COLO829 (cell line): ENCODE measurements at places on chromosomes 5 and 9.

GRCh38 chr5:93899026-93899600 is 157.7 kb upstream of the POU5F2 start:
- no peak for DNase-seq

DNA sequence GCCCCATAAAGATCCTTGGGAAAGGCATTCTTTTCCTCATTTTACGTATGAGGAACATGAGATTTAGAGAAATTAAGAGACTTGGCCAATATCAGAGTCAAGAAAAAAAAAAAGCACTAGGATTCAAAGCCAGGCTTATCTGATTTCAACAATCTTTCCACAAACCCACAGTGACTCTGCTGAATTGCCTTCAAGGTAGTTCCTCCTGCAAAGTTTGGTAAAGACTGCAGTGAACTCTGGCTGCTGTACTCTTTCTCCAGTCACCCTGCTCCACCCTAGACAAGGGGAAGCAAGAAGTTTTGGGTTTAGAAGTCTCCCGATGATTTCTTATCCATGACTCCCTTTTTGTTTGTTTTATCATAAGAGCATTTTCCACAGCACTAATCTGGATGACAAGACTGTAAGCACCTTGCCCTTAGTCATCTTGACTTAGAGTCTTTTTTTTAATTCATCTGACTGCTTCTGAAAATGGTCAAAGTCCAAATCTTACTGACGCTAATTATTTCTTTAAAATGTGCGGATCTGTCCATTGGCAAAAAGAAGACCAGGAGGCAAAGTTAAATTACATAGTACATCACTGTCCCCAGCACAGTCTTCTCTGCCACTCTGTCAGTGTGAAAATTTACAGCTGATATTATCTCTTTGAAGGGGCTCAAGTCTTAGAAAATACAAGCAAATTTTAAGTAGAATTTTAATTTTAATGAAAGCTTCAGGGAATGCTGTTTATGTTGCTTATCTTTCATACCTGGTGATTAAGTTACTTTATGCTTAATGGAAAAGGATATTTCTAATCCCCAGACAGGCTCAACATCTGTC is 180.1 kb downstream of the TTLL11 start:
- DNase-seq: no peak

DNA sequence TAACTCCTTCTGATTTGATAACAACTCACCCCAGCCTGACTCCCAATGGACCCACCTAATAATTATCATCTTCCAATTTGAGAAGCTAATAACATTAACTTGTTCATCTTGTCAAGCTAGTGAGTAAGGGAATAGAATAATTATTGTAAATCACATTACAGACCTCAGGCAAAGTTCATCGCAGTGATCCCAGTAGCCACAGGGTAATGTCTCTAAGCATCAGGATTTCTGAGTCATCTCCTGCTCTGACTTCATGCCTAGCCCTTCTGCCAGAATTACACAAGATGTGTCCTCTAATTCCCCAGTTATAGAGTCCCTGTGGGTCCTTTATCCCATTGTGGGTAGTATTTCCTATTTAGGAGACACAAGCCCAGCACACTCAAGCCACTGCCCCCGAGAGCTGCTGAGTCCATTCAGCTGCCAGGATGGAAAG is 365.7 kb downstream of the DEPDC1B start:
- DNase-seq: peak; percentile 35

- DNase-seq: no peak
Measured at GRCh38 chr5:154207204-154207603, 16.7 kb downstream of the GALNT10 start.

GRCh38 chr9:4691795-4692194 is 12.4 kb downstream of the CDC37L1 start:
- no peak for DNase-seq

DNA sequence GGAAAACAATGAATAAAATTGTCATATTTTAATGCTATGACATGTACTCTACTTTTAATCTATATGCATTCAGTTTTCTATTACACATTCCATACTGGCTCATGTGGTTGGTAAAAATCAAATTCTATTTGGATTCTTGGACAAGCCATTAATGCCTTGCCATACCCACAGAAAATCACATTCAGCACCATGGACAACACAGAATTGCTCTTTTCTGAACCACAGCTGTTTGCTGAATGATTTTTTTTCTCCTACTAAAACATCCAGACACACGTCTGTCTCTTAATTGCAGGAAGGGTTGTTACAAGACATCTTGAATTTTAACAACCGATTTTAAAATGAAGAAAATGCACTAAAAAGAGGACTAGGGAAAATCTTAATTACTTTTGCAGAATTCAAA is 675.6 kb downstream of the BRINP1 start:
- DNase-seq: no peak

- no peak for DNase-seq
Measured at GRCh38 chr9:100112677-100113336, 13.8 kb downstream of the INVS start.

- no peak for DNase-seq
Measured at GRCh38 chr5:41637869-41638268, 127.5 kb upstream of the PLCXD3 start.

GRCh38 chr9:109652971-109653370 is 127.0 kb upstream of the PALM2AKAP2 start:
- DNase-seq: peak; percentile 55

DNA sequence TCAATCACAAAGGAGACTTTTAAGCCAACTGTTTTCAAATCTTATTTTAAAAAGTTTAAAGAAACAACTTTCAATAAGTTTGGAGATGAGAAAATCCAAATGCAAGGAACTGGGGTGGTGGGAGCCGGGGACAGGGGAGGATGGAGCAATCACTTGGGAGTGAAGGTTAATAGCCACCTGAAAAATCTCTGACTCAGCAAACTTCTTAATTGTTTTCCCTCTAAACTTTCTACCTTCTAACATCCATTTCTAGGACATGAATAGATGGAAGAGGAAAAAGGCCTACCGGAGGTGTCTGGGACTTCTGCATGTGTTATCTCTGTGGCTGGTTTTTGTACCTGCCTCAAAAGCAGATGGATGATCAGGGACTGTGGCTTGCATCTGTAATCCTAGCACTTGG is 360.6 kb downstream of the OSTF1 start:
- no peak for DNase-seq

- DNase-seq: no peak
Measured at GRCh38 chr5:161002571-161003074, 150.6 kb upstream of the ATP10B start.

DNA sequence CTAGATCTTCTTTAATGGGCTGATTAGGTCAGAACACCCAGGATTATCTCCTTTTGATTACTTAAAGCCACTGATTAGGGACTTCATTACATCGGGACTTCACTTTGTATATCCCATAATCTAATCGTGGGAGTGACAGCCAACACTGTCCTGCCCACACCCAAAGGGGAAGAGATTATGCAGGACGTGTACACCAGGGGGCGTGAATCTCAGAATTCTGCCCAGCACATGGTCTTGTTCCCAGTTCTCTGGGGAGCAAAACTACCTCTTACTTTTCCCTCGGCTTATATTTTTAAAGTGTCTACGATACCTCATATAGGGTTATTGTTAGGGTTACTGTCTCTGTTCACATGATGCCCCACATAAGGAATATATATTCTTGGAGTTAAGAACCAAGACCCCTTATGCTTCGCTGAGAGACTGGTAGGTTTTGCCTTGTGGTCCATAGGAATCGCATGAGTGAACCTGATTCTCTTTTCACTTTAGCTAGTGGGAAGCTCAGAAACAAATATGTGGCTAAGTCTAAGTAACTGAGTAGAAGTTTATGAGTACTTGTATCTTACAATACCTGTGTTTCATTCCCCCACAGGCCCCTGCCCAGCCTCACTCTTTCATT is 192.7 kb downstream of the GNA14 start:
- peak; percentile 66 for DNase-seq

GRCh38 chr5:112203229-112203628 is 215.8 kb downstream of the EPB41L4A start:
- DNase-seq: no peak

DNA sequence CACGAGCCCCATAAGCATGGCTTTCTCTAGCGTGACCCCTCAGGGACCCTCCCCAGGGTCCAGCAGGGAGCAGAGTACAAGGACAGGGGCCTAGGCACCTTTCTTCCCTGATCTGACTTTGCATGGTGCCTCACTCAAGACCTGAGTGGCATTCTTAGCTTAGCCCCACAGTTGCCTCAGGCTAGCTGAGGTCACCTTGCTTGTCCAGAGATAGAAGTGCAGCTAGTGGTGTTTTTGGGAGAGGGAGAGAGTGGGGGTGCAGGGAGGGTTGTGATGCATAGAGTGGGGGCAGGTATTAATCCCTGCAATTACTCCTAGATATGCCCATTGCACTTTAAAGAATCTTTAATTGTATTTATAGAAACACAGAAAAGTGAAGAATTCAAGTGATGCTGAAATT is 8.4 kb upstream of the TRIO start:
- no peak for DNase-seq

DNA sequence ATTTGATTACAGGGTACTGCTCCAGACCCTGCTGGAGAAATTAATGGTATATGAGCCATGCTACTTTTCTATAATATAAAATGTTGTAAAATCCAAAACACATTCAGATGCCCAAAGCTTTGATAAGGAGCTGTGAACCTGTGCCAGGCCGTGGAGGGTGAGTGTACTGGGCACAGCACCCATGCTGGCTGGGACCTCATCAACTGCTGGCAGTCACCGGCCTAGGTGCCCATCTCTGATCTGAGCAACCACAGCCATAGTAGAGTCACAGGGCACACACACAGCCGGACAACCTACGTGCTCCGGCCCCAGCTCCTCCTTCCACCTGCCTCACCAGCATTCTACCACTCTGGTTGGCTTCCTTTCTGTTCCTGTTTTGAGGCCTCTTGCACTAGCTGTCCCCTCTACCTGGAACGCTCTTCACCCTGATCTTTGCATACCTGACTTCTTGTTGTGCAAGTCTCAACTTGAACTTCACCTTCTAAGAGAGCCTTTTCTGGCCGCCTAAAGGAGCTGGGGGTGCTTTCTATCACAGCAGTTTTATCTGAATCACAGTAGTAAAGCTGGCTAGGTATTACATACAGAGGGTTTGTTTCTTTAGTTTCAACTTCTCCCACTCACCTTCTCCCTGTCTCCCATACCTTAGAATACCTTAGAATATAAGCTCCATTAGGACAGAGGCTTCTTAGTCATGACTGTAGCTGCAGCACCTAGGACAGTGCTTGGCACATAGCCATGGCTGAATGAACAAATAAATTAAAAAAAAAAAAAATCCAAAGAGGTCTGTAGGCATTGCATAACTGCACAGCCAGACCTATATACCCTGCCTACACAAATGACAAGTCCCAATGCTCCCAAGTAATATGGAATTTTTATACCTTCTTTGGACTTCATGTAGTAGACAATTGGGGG is 51.7 kb downstream of the MED27 start:
- no peak for DNase-seq

DNA sequence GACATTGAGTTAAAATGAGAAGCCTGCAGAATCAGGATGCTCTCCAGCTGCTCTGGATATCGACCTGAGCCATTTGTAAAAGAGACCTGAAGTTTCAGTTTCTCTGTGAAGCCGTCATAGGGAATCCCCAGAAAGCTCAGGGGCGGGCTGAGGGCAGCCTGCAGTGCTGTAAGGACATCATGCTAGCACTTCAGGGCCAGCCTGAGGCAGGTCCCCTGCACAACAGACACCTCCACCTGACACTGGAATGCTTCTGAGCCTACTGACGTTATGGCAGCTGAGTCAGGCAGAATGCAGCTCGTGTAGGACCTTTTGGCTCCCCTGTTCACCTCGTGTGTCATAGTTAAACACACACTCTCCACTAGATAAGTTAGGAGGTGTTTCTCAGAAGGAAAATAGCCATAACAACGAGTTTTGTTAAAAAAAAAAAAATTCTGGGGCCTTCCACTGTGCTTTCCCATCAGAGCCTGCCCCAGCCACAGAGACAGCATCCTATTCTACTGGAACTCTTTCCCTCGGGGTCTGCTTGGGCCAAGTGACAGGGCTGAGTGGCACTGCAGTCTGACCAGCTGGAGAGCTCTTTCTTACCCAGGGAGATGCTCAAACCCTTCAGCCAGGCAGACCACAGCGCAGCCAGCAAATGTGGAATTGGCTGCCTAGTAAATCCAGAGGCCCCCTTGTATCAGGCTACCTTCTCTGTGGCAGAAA is 354.9 kb downstream of the DIRAS2 start:
- no peak for DNase-seq

DNA sequence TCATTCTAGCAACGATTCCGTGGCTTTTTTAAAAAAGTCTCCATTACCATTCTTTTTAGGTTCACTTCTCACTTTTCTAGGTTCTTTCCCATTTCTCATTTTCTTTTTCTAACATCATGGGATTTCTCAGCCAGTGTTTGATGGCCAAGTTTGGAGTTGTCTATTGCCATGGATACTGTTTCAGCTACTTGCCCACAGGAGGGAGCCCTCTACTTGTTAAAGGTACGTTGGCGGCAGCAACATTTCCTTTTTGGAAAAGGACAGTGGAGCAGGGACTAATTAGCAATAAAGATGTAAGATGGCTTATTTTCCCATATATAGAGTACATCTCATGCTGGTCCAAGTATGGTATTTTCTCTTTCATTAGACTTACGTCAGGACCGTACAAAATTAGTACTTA is 2257.5 kb upstream of the C9orf72 start:
- peak; percentile 3 for DNase-seq

DNA sequence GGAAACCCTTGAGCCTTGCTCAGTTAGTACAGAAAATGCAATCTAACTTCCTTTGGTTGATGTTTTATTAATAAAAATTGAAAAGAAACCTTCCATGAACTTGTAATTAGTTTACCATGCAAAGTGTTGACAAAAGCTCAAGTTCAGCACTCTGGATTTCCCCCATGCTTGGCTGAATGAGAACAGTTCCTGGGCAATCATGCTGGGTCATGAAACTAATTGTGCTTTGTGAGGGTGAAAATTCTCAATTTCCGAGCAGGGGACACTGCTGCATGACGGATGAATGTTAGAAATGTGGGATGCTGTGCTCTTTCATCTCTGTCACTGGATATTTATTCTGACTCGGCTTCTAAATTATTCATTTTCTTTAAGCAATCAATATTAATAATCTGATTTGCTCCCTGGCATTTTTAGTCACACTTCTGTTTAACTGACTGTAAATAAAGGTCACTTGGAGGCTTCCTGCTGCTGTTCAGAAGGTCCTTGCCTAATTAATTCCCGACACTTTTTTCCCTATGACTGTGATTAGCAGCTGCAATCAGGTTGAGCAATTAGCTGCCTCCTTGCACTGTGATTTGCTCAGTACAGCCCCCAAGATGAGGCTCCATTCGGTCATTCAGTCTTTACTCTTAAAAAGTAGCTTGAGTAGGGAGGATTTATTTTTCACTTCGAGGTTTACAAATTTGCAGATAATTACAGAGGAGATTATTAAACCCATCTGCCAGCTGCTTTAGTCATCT is 678.1 kb upstream of the ZNF608 start:
- DNase-seq: no peak

DNA sequence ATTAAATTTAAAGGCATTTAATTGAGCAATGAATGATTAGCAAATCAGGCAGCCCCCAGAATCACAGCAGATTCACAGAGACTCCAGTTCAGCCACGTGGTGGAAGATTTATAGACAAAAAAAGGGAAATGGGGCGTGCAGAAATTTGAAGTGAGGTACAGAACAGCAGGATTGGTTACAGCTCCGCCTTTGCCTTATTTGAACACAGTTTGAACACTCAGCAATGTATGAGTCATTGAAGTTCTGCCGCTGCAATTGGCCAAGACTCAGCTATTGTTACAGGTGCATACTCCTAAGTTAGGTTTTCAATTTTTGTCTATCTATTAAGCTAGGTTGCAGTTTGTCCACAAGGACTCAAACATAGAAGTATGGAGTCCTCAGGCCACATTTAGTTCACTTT is 157.7 kb upstream of the SLC12A2 start:
- no peak for DNase-seq
